ENCODE measurements at places on chromosomes 6 and 20.
A peak's percentile ranks its signal among the peaks of the same experiment; 100 is the strongest.

- no peak for DNase-seq
Observed at GRCh38 chr6:14831937-14832336, 413.9 kb upstream of the JARID2 start.

DNA sequence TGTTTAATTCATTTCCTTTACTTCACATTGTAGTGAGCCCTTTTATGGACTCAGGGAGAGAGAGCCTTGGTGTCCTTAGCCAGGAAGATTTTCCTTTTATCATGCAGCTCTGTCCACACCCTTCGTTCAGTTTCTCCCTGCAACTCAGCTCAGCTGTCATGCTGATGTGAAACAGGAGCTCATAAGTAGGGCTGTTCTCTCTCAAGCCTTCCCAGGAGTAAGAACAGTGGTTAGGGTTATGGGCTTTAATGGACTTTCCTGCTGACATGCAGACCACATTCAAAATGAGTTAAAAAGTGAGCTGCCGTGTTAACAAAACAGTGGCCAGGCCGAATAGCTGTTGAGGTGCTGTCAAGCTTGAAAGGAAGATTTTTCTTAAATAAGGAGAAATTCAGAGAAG lies 104.1 kb downstream of the BCKDHB start:
- DNase-seq = no peak

GRCh38 chr6:162078126-162078525 lies 649.4 kb downstream of the PRKN start:
- DNase-seq = no peak

DNA sequence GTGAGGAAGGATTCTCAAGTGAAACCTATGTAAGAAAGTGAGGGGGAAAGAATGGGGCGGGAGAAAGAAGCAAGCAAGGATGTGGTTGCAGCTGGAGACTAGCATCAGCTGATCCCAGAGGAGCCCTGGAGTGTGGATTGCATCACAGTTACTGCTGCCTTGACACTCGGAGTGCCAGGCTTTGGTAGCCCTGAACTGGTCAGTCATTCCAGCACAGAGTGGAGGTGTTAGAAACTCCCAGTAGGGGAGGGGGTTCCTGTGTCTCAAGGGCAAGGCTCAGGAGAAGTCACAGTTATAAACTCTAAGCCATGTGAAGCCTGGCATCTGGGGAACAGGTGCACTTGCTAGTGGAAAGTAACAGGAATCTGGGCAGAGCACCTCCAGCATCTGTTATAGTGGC lies 23.5 kb downstream of the SNAP25 start:
- no peak for DNase-seq

DNA sequence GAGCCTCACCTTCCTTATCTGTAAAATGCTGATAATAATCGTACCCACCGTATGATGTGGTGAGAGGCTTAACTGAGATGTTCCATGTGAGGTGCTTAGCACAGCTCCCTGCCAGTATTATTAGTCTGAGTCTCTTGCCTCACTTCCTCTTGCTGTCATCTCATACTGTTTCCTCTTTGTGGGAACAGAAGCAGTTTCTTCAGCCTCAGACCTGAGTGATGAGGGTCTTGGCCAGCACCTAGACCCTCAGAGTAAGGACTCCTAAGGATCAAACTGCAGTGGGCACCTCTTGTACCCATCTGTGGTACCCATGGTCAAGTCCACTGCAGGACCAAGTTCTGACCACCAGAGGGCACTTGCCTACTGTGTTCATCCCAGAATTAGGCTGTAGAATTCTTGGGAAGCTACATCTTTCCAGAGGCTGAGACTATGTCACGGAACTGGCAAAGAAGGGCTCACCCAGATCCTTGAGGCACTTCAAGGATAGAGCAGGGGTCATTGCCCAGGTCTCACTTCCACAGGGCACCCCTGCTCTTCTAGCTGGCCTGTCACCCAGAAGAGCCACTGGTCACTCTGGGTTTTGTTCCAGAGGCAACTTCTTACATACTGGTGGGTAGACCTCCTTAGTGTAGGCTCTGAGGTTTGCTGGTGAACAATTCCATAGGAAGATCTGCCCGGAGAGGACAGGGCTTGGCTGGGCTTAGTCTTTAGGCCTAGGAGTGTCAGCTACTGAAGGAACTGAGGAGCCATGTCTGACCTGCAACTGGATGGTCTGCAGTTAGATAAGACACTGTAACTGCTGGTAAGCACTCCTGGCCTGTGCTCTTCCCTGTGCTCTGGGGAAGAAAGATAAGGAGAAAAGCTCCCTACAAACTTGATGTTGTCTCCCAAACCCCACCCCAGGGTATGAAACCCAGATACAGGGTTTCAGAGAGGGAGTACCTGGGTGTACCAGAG lies 20.6 kb upstream of the SGK2 start:
- DNase-seq = peak; percentile 71

DNA sequence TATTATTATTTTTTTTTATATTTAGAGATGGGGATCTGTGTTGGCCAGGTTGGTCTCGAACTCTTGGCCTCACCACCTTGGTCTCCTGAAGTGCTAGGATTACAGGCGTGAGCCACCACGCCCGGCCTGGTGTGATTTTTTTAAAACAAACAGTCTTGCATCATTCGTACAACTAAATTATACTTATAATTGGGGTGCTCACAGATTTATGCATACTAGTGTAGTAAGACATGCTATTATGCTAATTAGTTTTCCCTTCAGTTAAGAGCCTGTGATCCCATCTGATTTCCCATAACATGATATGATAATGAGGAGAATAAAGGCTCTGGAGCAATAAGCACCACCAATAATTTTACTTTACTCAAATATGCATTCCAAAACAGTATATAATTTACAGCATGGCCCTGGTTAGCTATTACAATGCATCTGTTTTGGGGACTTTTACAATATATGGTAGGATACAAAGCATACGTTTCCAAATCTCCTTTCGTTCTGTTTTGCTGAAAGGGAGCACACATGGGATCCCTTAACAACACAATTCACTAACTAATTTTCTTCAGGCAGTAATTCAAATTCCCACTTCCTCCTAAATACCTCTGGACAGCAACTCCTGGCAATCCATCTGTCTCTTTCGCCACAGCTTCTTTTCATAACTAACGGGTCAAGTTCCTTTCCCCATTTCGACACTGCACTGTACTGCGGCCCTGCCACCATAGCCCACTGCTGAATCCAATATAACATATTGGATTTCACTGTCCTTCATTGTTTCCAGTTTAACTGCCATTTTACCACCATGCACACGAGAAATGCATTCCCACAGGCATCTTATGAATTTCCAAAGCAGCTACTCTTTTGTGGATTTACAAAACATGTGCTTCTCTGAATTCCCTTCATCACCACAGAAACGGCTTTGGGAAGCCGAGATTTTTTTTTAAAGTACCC lies 1.7 kb downstream of the NUDT3 start:
- no peak for DNase-seq

GRCh38 chr6:106192824-106193223 lies 106.7 kb downstream of the PRDM1 start:
- DNase-seq = no peak

GRCh38 chr20:38810926-38811630 lies 5.6 kb downstream of the PPP1R16B start:
- no peak for DNase-seq

DNA sequence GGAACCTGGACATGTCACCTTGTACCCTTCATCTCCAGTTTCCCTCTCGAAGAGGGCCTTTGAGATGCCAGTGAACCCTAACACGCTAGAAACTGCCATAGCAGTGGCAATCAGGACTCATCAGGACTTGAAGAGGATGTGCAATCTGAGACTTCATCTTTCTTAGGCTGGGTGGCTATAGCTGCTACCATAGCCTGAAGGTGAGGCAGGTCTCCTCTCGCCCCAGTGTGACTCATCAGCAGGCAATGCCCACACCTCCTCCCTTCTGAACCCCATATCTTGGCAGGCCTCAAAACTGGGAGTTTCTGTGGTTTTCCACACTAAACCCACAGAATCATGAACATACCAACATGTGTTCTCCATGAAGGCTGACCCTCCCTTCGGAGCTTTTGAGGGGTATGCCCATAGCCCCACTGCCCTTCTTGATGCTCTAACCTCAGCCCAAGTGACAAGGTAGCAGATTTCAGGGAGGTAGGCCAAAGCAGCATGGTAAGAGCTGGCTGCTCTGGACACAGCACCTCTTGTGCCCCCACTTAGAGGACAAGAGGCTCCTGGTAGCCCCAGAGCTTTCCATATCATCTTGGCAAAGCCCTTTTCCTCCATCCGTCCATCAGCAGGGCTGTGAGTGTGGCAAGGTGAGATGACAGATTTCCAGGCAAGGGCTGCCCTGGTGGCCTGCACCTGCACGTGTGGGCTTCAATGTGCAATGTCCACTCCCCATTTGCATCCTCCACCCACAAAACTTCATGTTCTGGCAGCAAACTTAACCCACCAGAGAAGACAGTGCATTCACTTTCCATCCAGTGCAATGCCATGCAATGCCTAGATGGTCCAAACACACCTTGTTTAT lies 2.6 kb downstream of the BLCAP start:
- DNase-seq = no peak

DNA sequence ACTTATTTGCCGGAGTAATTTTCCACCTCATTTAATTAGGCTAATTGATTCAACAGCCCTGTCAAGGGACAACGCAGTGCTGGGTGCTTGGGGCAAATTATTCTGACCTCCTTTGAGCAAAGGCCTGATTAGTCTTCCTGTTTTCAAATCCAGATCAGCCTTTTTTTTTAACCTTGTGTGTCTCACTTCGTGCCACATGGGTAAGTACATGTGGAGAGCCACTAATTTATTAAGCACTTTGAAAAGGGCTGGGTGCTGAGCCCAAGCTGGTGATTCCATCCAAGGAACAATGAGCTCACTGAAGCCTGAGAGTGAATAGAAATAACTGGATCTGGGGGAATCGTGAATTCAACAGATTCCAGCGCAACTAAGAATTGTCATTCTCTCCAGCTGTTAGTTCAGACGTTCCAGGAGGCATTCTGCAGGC lies 229.3 kb downstream of the CLIC5 start:
- no peak for DNase-seq

- DNase-seq = no peak
Observed at GRCh38 chr20:48098866-48099265, 313.6 kb upstream of the SULF2 start.

- DNase-seq = no peak
Observed at GRCh38 chr20:63492518-63492917, 6.4 kb downstream of the EEF1A2 start.

- DNase-seq = no peak
Observed at GRCh38 chr6:89438248-89438647, 5.3 kb downstream of the ANKRD6 start.

DNA sequence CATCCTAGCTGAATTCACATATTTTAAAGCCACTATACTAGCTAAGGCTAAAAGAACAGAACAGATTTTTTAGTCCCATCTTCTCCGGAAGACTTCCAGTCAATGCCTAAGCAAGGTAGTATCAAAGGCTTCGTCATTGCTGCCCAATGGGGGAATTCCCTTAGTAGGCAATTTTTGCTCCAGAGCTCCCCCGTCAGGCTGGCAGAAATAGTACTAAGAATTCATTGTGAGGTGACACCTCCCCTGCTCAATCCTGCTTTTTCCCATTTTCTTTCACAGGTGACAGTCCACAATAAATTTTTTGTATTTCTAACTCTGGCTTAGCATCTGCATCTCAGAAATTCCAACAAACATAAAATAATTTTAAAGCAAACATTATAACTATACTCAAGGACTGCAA lies 52.8 kb upstream of the SRSF6 start:
- DNase-seq = no peak

DNA sequence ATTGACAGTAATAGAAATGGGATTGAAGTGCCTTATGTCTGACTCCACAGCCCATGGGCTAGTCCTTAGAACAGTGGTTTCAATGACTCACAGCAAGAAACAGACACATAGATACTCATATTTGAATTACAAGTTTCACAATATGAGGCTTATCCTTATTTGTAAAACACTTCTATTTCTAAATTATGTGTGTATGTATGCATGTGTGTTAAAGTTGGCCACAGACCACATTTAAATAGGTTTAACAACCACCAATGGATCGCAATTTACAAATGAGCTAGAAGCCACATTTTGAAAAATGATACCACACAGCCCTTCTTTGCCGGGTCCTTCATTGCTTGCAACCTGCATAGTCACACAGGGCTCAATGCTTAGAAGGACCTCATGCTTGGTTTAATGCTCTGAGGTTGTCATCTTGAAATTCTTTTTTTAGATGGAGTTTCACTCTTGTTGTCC lies 157.8 kb upstream of the PREP start:
- no peak for DNase-seq

GRCh38 chr20:12594410-12595088 lies 414.2 kb upstream of the SPTLC3 start:
- no peak for DNase-seq

GRCh38 chr20:34560141-34560523 lies 1.6 kb downstream of the MAP1LC3A start:
- no peak for DNase-seq

GRCh38 chr6:31058128-31058894 lies 48.0 kb downstream of the MUC22 start:
- no peak for DNase-seq

- no peak for DNase-seq
Observed at GRCh38 chr6:156832669-156833068, 55.5 kb downstream of the ARID1B start.

DNA sequence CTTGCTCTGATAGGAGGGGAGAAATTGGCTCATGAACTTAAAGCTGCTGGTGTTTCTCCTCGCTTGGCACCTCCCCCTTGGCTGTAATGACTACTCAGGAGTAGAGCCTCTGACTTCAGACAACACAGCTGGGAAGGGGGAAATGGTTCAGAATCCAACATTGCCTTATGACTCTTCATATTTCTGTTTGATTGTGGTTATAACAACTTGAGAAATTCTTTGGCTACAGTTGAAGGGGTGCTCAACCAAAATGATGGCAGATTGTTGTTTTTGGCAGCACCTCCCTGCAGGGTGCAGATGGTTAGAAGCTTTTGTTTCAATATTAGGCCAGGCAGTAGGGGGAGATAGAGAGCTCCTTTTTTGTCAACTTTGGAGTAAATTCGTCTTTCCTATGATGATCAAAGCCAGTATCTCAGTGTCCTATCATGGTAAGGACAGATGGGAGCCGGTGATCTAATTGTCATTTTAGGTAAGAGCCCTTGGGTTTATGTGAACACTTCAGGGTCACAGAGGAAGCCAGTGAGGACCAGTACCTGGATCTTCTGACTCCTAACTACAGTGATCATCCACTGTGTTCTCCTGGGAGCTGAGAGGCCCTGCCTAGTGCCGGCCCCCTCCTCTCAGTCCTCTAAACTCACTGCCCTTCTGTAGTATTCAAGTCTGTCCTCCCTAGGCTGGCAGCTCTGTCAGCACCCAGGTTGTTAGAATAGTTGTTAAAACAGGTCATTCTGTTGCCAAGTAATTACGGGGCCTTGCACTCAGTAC lies 39.9 kb downstream of the RPRD1B start:
- peak; percentile 52 for DNase-seq

DNA sequence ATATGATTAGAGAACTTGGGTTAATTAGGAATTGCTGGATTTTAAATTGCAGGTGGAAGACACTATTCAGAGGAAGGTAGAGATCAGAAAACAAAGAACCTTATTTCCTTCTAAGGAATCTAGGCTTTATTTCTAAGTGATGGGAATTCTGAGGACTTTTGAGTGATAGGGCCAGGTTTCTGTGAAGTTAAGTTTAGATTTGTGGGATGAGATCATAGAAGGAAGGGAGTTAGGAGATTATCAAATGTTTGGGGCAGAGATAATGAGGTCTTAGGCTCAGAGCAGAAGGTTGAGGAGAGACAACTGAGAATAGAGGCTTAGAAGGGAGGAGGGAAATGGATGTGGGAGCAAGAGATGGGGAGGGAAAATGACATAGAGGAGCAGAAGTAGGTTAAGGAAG lies 109.7 kb upstream of the MMS22L start:
- no peak for DNase-seq

Data from neural crest cell (in vitro differentiated cells).